Stimulated activated CD8-positive, alpha-beta memory T cell treated with anti-CD3 and anti-CD28 coated beads, Interleukin-15, amount 100 ng/mL, for 1 hour (primary cell): ENCODE measurements at places on chromosomes 4 and X.

GRCh38 chr4:52312722-52313121 lies 261.6 kb downstream of the SPATA18 start:
- DNase-seq = no peak

- no peak for DNase-seq
These were observed 99.3 kb downstream of the IRF2 start for GRCh38 chr4:184375027-184375426.

GRCh38 chr4:173943547-173943946 lies 339.9 kb downstream of the FBXO8 start:
- DNase-seq = no peak

DNA sequence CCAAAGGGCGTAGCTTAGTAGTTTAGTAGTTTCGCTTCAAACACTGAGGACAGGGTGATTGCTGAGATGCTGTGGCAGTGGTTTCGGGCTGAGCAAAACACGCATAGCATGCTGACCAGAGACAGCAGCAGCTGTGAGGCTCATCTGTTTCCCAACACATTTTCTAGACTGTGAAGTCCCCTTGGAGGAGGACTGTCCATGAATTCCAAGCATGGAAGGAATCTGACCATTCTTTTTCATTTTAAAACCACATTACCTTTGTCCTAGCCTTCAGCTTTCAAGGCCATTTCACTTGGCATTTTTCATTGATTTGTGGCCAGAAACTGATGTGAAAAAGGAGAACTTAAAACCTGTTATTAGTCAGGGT lies 240.9 kb downstream of the PALLD start:
- DNase-seq = no peak

- no peak for DNase-seq
These were observed 20.5 kb downstream of the SPIN4 start for GRCh38 chrX:63330681-63331080.

GRCh38 chr4:112076919-112077608 lies 68.2 kb upstream of the FAM241A start:
- no peak for DNase-seq

DNA sequence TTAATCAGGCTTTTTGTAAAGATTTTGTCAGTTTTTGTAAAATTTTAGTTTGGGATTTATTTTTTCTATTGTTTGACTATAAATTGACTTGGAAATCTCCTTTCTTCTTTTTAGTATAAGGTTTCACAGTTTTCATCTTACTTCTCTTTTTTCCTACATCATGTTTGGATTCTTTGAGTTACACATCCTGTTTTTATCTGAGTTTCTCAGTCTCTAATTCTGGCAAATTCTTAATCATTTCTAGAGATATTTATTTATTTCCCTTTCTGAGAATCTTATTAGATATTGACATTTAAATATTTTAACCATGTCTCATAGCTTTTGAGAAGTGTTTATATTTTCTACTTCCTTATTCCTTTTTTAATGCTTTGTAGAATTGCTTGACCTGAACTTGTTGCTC lies 20.7 kb downstream of the USP53 start:
- DNase-seq = no peak
